Right kidney (tissue), 9 donors: ENCODE measurements at places on chromosomes 2 and 18.

DNA sequence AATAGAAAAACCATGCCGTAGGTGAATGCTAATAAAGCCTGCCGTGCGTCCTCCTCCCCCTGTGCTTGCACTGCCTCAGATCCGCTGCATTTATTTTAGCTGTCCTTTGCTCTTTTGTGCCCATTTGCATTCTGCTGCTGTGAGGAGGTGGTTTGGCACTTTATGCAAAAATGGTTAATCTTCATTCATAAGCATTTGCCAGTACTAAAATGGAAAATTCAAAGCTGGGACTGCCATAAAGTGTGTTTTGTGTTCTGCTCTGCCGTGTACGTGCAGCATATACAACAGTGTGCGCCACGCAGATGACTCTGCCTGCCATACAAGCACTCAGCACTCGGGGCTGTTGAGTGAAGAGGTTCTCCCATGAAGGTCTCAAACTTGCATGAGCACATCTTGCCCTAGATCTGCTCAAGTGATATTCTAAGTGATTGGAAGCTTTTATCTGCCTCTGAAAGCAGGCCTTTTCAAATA, 73.6 kb downstream of the SPATS2L start:
- DNase-seq, result no peak

DNA sequence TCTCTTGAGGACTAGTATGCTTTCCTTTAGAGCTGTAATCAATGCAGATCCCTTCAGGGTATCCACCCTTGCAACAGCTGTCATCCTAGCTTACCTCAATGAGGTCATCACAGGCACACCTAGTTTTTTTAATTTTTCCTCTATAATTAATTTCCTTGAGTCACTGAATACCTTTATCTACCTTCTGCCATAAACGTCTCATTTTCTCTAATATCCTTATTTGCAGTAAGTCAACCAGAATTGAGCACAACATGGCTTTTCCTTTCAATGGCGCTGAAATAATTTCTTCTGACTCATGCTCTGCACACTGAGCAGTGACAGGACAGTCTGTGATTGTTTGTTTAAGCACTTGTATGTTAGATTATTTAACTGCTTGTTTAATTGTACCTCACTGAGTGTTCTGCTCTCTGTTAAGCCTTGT, 49.4 kb downstream of the ETAA1 start:
- no peak for DNase-seq

DNA sequence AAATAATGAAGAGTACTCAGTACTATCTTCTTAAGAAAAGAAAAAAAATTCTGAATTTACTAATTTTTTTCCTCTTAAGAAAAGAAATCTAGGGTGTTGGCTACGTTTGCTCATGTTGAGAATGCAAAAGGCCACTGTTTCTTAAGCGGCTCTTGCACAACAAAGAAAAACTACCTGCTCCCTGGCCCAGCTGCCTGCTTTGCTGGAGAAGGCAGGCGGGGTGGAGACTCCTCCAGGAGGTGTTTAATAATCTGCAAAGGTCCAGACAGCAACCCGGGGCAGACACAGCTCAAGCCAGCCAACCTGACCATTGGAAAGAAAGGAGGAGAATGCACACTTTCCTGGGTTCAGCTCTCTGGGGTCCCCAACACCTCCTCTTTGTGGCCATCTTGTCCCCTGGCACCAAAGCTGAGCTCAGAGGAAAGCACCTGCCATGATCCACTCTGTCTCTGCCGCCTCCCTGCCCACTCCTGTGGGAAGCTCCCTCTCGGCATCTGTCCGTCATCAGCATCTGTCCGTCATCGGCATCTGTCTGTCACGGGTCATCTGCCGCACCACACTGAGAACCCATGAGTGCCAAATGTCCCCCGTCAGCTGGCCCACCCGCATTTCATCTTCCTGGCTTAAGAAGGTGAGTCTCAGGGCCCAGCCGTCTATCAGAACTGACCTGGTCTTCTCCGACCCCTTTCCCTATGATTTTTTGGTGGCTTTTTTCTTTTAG, 11.9 kb downstream of the ZNF516 start:
- peak; percentile 31 for DNase-seq

DNA sequence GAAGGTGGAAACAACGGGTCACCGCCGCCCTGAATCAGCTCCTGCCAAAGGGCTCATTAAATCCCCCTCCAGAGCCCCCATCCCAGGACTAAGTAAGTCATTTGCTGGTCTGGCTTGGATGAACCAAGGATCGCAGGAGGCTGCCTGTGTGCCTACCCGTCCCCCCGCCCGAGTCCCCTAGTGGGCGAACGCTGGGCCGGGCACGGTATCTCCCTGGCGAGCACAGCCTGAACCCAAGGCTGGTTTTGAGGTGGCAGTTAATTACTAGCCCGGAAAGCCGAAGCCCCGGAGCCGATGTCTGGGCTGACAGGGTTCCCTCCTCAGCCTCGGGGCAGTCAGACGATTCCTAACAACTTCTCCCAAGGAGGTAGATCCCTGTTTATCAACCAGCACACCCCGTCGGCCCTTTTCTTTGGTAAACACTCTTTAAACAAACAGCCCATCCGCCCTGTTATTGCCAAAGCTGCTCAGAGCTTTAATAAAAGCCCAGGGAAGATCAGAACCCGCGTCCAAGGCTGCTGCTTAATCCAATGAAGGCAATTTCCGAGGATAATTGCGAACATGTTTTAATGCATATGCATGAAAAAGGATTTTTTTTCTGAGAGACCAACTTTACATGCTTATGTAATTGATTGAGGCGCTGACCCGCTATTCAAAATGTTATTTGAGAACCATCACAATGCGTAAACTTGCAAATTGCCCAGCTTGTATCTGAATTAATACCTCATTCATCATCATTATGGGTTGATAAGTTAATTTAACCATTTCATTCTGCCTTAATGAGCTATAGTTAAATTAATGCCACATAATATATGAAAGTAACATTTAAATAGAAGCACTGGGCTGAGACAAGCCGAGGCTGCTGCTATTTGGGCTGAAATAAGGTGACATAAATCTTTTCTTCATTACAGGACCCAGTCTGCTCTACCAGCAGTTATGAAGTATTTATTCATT, 10.5 kb downstream of the EVX2 start:
- peak; percentile 60 for DNase-seq

- DNase-seq, result no peak
Measured at GRCh38 chr18:35437836-35438235, 59.9 kb downstream of the INO80C start.

GRCh38 chr18:29181151-29181901, 1004.4 kb upstream of the CDH2 start:
- no peak for DNase-seq

GRCh38 chr18:11861583-11862288, 10.5 kb downstream of the CHMP1B start:
- DNase-seq, result no peak

DNA sequence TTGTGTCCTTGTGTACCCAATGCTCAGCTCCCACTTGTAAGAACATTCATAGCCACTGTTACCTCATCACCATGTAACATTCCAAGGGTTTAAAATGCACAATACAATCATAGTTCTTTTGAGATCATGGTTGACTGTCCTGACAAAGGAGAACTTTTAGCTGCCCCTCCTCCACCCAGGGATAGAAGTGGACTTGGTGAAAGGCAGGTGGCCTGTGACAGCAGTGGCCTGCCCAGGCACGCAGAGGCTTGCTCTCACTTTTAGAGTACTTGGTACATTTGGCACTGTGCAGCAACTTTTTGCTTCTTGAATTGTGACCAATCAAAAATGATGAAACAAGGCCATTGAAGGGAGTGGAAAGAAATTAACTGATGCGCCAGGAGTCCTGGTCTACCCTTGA, 108.7 kb downstream of the ANKRD44 start:
- DNase-seq, result no peak

DNA sequence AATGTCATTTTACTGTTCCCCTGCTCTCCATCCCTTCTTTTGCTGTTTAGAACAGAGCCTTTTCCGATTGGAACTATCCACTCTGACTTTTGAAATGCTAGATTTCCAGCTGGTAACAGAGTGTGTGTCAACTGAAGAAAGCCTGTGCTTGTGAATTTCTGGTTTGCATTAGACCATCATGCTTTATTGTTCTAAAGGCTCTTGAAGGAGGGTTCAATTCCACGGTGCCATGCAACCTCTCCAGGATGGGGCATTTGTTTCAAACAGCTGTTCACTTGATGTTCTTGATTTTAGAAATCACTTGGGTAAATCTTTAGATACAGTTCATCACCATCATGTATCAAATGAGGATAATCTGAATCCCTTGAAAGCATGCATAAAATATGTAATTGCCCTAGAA, 156.7 kb downstream of the QPCT start:
- DNase-seq, result no peak

GRCh38 chr2:187272255-187272654, 175.8 kb downstream of the CALCRL start:
- DNase-seq, result no peak

- DNase-seq, result no peak
Measured at GRCh38 chr2:224831530-224831929, 115.4 kb upstream of the CCDC195 start.

DNA sequence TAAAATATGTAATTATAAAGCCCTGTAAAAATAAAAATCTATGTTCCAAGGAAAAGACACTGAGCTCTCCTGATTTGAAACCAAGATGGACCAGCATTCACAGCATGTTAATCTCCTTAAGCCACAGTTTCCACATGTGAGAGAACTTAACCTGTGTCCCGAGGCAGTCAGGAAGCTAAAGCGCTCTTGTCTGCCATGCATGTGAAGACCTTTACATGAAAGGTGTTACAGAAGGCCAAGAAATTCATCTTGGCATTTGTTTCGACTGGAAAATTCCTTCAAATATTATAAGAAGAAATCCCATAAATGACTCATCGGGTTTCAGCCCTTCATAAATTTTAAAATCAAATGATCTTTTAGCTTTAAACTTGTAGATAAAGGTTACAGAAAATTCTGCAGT, 328.6 kb downstream of the CDH2 start:
- no peak for DNase-seq

DNA sequence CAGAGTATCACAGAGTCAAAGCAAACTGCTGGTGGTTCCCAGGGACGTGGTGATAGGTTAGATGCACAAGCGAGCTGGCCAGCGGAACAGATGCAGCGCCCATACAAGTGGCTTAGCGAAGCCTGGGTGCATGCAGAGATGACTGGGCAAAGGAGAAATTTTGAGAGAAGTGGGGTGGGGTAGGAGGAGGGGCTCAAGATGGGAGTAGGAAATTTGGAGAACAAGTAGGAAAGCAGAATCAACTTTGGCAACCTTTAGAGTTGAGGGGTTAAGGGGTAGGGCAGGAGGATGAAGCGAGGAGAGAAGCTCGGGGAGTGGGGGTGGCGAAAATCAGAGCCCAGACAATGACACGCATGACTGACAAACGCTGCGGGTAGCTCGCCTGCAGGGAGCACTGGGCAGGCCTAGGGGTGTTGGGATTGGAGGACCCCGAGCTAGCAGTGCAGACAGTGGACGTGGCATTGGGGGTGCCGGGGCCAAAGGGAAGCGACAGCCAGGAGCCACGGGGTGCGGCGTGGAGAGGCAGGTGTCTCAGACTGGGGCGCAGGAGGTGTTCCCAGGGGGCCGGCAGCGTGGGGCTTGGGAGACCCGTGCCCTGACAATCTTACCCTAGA, 431 bp downstream of the FAM98A start:
- no peak for DNase-seq

DNA sequence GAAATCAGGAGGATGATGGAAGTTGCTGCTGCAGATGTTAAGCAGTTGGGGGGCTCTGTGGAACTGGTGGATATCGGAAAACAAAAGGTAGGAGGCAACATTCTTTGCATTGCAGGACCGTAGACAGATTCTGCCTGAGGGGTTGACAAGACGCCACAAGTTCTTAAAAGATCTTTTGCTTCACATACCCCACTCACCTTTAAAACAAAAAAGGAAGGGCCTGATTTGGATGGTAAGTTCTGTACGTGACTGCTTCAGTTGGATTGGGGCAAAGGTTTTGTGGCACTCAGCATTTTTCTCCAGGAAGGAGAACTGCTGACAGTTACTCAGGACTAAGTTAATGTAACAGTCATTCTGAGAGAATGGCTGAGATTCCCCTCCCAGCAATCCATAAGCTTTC, 5.2 kb downstream of the CNDP2 start:
- DNase-seq, result no peak

DNA sequence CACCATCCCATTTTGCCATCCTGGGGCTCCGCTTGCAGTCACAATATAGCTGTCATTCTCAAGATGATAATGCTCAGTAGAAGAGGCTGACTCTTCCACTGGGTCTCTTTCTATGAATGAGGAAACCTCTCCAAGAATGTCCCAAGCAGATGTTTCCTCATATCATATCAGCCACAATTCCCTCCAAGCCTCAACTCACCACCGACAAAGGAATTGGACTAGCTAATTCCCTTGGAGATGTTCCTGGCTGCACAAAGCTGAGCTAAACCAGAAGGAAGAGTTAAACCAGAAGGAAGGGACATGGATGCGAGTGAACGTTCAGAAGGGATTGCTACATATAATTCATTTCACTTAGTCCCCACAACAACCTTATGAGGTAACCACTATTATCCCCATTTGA, 65.0 kb upstream of the NPAS2 start:
- no peak for DNase-seq

DNA sequence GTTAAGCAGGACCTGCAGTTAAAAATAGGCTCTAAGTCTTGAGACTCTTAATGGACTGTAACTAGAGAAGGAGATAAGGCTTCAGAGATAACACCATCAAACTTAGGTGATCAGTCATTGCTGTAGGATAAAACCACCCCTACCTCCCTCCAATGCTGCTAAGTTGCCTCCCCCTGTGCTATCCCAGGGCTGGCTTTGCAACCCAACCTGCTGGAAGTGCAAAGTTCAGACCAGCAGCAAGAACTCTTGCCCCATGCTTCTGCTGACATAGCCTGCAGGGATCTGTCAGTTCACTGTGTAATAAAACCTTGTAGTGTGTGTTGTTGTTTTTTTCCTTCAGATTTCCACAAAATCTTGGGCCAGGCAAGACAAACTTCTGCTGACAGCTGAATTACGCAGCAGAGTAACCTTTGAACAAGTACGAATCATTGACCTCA, 57.4 kb upstream of the EPB41L3 start:
- DNase-seq, result no peak

- no peak for DNase-seq
Measured at GRCh38 chr2:39217192-39217550, 26.6 kb downstream of the CDKL4 start.

GRCh38 chr2:99488539-99489062, 1.2 kb downstream of the REV1 start:
- DNase-seq, result no peak
